Daoy (cell line): ENCODE measurements at places on chromosomes 1 and 21. TPM values are rescaled to one million over a fixed set of nuclear protein-coding genes. Genes with fewer than 3 reads are reported as not detected.

DNA sequence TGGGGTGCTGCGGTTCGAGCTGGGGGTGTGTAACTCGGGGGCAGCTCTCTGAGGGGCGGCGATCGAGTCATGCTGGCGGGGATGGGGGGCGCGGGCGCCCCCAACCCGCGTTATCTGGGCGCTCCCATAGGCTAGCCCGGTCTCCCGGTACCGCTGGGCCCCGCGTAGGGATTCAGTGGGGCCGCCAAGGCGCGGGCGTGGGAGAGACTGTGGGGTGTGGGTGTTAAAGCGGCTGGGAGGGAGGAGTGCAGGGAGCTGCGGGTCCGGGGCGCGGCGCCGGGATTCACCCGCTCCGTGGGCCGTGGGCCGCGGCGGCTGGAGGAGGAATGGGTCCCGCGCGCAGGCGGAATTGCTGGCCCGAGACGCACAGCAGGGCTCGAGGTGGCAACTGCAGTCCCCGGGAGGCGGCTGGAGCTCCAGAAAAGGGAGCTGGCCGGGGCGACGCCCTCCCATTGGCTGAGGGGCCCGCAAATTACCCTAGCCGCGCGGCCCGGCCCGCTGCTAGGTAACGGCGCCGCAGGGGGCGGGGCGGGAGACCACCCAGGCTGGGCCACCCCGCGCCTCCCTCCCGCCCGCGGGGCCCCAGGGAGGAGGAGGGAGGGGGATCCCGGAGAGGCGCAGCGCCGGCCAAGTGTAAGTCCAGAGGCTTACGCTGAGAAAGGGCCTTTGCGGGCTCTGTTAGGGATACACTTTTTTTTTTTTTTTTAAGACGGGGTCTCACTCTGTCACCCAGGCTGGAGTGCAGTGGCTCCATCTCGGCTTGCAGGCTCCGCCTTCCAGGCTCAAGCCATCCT, at the start of gene PTCH2:
TSS of gene PTCH2 (minus strand) at position 392 of the 794 bp plus-strand sequence. CDS start at position 71, 321 bp downstream.
- peak; percentile 80 for DNase-seq

DNA sequence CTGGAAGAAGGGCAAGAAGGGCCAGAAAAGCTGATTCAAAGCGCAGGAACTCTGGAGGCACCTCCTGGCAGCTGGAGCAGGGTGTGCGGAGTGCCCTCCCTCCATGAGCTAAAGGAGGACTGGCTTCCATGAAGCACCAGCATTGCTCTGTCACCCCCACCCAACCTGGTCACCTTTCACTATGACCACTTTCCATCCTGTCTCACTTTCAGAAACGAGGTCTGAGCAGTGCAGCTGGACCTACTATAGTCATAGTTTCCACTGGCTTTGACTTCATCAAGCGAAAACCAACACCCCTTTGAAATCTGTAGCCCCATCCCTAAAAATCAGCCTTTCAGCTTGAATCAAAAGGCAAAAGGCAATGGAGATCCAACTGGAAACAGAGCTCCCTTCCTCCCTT, 84.8 kb upstream of the CACNA1E start:
- no peak for DNase-seq

The TFB2M gene
- total RNA-seq: 56.5 and 71.1 TPM in 2 replicates

DNA sequence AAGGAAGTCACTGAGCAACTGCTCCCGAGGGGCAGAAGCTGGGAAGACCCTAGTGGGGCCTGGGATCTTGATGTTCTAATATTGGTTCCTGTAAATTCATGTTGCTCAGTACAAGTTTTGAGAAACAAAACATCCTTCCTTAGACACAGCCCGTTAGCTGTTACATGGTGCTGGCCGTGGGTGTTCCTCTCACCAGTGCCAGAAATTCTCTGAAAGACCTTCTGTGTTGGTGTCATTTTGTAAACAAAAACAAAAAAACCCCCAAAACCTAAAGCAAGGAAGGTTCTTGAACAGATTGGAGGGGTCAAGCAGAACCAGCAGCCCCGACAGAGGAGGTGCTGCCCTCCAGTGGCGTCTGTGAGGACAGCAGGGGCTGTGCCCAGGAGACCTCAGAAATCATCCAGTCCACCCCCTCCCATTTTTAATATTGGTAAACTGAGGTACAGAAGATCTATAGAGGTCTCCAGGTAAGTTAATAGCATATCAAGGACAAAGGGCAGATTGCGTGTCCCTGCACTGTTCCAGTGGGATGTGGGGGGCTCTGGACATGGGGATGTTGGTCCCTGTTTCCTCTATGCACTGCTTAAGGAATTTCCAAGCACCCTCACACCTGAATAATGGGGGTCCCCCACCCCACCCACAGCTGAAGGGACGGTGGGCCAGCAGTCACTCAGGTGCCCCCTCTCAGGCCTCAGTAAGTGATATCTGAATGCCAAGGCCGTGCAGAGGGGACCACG, 38.2 kb downstream of the SLC2A7 start:
- peak; percentile 61 for DNase-seq

GRCh38 chr1:203456577-203456976, 19.0 kb upstream of the PRELP start:
- DNase-seq: no peak

DNA sequence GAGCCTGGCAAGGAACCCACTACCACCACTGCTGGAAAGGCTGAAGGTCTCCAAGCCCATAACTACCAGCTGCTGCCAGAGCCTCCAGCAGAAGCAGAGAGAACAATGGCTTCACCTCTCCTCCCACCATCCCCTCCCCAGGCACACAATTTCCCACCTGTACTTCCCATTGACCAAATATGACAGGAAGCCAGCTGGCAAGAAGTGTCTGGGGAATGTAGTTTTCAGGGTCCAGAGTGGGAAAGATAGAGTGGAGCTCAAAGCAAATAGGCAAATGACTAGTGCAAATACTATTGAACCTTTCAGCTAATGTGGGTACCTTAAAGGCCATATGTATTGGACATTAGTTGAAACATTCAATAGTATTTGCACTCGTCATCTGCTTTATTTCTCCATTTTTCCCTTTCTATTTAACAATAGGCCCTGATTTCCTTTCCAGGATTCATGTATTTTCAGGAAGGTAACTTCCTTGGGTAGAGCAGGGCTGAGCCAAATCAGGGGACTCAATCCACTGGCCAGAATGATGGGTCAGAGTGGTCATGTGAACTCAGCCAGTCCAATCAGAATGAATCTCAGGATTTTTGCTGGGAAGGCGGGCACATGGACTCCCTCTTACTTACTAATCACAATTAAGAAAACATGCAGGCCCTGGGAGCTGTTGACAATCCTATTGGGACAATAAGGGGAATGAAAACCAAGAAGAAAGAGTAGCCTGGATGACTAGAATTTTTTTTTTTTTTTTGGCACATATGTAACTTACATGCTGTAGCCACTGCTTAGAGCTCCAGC, 12.1 kb upstream of the NFYC start:
- DNase-seq: no peak
